ENCODE measurements at places on chromosomes 11 and 22.

- no peak for DNase-seq
Observed at GRCh38 chr11:24592360-24592759, 95.5 kb downstream of the LUZP2 start.

DNA sequence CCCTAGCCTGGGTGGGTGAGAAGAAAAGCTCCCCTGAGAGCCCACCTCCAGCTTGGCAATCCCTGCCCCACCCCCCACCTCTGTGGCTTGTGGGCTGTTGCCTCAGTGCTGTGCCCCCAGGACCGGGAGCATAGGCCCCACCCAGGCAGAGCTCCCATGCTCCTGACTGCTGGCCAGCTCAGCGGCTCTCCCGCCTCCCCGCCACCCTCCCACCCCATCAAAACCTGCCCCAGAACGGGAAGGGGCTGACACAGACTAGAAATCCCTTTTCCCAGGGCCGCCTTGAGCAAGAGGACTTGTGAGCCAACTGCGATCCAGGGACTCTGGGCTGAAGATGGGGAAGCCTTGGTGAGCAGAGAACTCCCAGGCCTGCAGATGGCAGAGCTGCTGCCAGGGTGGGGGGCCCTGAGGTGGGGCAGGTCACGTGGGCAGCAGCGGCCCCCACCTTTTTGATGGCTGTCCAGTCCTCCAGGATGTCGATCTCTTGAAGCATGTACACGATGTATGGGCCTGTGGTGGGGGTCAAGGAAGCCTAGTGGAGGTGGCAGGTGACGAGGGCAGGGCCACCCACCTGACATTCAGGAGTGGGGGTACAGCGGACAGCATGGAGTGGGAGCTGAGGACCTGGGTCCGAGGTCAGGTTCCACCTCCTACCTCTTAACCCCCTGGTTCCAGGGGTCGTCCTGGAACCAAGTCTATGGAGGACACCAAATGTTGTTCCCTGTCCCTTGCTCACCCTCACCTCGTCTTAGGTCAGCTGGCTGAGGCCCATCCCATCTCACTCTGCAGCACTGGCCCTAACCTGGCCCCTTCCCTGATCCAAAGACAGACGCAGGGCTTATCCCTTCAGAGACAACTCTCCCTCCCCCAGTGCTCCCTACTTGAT lies 2.3 kb upstream of the RIN1 start:
- DNase-seq, result no peak

DNA sequence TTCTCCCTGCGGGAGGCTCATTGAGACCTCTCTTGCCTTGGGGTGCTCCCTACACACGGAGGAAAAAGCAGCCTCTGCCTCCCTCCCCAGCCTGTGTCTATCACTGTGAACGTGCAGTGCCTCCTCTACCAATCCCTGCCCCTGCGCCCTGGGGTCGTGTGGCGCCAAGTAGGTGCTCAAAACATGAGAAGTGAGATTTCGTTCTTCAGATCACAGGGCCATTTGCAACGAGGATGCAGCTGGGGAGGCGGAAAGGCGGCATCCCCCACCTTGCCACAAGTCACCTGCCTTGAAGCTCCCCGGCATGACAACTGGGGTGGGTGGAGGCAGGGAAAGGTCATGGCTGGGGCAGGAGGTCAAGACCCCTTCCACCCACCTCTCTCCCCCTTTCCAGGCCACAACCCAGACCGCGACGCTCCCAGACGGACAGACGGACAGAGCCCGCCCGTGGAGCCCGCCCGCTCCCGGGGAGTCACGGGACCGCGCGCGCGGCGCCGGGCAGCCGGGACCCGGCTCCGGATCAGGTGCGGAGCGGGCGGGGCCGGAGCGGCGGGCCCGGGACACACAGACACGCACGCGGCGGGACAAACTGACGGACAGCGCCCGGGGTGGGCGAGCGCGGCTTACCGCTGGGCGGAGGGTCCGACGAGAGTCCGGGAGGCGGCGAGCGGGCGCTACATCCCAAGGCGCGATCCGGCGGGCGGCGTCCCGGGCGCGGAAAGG lies 485 bp downstream of the KCNJ4 start:
- no peak for DNase-seq

GRCh38 chr11:37598381-37598780 lies 1000.3 kb upstream of the RAG2 start:
- DNase-seq, result no peak
